Activated naive CD8-positive, alpha-beta T cell treated with anti-CD3 and anti-CD28 coated beads, Interleukin-2, amount 10 ng/mL, durations not matched to agents 7 days and 5 days (primary cell): ENCODE measurements at places on chromosomes 6 and 20. TPM values are rescaled to one million over a fixed set of nuclear protein-coding genes. Genes with fewer than 3 reads are reported as not detected.

The HRH3 gene
- total RNA-seq: not detected

The HINT3 gene
- total RNA-seq: 10.6 TPM

GRCh38 chr6:105331927-105332326 is 71.0 kb downstream of the PREP start:
- no peaks in the 10 kb centered on the region for H3K27me3 ChIP-seq
- no peak overlapping the region for H3K27ac ChIP-seq
- DNase-seq: no peak
- H3K36me3 ChIP-seq: peaks cover 16% of the 10 kb centered on the region
- H3K4me1 ChIP-seq: no peaks in the 10 kb centered on the region

DNA sequence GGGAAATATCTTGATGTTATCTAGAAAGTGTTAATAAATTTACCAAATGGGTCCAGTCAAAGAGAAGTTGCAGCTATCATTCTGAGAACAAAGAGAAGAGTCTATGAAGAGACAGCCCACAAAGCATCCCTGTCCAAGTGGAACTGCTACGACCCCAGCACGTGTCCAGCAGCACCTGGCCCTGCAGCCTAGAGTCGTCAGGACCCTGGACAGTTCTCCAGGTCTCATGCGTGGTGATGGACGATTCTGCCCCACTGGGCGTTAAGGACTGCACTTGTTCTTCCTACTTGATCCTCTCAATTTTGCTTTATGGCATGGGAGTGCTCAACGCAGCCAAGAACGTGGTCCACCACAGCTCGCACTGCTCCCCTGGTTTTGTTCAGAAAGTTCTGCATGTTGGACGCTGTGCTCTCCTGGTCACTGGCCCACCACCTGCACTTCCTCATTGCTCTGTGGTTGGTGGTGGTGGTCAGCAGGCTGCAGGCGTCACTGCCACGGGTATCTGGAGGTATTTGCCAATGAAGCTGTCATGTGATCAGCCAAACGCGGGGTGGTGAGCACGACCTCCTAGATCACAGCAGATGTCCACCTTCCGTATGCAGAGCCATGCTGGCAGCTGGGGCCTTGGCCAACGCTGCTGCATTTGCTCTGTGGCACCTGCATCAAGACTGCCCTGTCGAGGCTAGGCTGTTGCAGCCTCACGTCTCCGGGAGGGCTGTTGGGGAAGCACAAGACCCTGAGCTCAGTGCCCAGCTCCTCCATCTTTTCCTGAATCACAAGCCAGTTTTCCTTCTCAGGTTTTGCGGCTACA is 356.4 kb downstream of the CDH4 start:
- H3K4me3 ChIP-seq: no peak overlapping the region
- no peaks in the 10 kb centered on the region for H3K27me3 ChIP-seq
- no peak overlapping the region for H3K27ac ChIP-seq
- H3K4me1 ChIP-seq: no peaks in the 10 kb centered on the region

DNA sequence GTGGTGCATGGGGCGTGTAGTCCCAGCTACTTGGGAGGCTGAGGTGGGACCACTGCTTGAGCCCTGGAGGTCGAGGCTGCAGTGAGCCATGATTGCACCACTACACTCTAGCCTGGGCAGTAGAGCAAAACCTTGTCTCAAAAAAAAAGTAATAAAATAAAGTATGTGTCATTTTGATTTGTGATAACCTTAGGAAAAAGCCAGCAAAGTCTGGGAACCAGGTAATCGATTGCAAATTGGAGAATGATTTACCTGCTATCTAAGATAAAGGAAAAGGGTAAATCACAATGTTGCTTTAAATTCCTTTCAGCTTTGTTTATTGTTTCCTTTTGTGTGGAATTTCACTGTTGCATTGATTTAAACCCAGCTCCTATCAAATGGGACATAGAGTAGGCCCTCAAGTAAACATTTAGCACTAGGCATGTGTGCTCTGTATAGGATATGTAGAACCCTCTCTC is 59.0 kb downstream of the SGK1 start:
- peaks cover 3% of the 10 kb centered on the region for H3K4me1 ChIP-seq
- DNase-seq: no peak
- no peak overlapping the region for H3K4me3 ChIP-seq
- no peak overlapping the region for H3K27ac ChIP-seq

- no peak for DNase-seq
- no peak overlapping the region for H3K4me3 ChIP-seq
- no peak overlapping the region for H3K27ac ChIP-seq
- H3K36me3 ChIP-seq: peaks cover 5% of the 10 kb centered on the region
- H3K4me1 ChIP-seq: peaks cover 6% of the 10 kb centered on the region
- no peaks in the 10 kb centered on the region for H3K27me3 ChIP-seq
These were observed 45.6 kb downstream of the PDE7B start for GRCh38 chr6:135897087-135897486.

DNA sequence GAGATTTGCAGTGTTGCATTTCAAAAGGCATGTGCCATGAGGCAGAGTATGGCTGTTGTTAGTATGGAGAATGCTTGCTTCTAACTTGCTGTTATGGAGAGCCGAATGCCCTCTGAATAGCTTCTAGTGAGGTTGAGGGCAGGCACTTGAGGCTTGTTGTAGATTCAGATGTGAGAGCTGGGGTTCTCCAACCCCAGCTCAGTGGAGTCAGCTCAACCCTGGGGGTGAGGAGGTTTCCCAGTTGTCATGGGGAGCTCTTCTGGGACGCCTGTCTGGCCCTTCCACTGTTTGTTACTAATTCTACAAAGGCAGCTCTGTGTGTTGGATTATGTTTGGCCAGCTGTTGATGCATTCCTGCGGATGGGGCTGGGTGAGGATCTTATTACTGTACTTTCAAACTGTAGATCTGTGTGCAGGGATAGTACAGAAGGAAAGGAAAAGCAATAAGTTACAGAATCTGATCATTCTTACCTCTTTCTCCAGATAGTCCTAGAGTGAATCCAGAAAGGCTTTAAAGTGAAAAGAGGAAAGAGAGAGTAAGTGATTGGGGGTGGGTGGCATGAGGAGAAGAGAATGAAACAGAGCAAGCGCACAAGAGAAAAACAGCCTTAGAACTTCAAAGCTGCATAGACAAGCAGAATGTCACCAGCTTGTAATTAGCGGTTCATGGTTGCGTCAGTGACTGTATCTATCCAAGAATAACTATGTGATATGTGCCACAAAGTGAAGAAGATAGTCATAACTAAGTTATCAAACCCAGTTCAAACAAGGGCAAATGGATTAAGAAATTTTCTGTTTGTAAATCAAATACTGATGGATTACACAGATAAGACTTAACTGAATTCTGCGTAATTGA is 148.7 kb downstream of the PRL start:
- peaks cover 22% of the 10 kb centered on the region for H3K4me1 ChIP-seq
- no peak overlapping the region for H3K27ac ChIP-seq
- H3K36me3 ChIP-seq: no peaks in the 10 kb centered on the region
- peaks cover 59% of the 10 kb centered on the region for H3K27me3 ChIP-seq
- no peak for DNase-seq

- peaks cover 13% of the 10 kb centered on the region for H3K4me1 ChIP-seq
- H3K27me3 ChIP-seq: no peaks in the 10 kb centered on the region
- no peak for DNase-seq
- no peak overlapping the region for H3K27ac ChIP-seq
These were observed 38.7 kb downstream of the ACSS2 start for GRCh38 chr20:34915131-34915530.
